Central memory CD8-positive, alpha-beta T cell (primary cell): ENCODE measurements at places on chromosomes 7 and 10.

DNA sequence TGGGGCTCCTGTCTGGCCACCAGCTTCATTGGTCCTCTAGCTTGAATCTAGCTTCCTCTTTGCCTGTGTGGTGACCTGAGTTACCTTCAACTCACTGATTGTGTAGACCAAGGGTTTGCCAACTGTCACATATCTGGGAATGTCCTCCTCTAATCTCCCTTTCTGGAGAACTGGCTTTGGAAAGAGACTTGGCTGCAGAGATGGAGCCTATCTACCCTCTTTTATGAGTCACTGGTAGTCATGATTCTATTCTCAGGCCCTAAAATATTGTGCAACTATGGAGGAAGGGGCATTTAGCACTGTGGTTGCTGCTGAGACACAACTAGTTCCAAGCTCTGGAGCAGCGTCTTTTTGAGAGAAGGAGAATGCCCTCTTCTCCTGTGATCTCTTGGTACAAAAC is 691.3 kb downstream of the KCNMA1 start:
- DNase-seq, result no peak

GRCh38 chr10:104084482-104085142 is 1.1 kb downstream of the COL17A1 start:
- DNase-seq, result no peak

DNA sequence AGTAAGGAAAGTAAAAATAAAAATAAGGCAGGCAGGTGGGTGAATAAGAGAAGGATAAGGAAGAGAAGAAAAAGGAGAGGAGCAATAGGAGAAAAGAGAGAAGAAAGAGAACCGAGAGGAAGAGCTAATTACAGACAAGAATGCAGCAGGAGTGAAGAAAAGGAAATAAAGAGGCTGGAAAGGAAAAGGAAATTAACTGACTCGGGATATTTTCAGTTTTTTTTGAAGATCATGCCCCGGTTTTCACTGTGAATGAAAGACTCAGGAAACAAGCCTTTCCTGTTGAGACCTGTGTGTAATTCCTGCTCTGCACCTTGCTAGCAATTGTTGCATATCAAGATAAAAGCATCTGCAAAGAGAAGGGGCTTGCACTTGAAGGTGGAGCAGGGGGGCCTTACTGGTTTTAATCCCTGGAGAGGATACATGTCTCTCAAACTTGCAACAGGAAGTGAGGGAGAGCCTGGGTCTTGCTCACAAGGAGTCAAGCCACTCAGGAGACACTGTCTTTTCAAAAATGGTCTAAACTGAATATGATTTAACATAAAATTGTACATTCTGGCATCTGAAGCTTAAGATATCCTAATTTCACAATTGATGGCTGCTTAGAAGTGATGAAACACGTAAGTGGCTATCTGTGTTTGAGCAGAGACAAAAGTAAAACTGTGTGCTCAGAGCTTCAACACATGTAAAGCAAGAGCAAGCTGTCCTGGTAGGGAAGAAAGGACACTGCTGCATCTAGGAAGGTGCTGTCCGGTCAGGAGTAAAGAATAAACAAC is 157.6 kb downstream of the FAM107B start:
- DNase-seq, result no peak

- no peak for DNase-seq
These were observed 33.5 kb upstream of the DLD start for GRCh38 chr7:107857541-107857912.

DNA sequence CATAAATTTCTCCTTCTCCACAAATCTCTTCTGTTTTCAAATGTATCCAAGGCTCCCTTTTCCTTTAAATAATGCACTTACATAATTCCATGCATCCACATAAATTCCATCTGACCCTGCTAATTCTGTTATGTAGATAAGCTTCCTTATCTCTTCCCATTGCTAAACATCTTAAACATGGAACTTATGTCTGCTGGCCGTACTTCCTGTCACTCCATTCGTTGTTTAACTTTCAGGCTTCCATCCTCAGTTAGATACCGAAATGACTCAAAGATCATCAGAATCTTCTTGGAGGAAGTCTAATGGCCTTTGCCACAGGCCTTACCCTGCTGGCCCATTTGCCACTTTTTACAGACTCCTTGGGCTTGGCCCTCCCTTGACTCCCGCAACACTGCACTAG is 330.9 kb downstream of the GFRA1 start:
- no peak for DNase-seq

DNA sequence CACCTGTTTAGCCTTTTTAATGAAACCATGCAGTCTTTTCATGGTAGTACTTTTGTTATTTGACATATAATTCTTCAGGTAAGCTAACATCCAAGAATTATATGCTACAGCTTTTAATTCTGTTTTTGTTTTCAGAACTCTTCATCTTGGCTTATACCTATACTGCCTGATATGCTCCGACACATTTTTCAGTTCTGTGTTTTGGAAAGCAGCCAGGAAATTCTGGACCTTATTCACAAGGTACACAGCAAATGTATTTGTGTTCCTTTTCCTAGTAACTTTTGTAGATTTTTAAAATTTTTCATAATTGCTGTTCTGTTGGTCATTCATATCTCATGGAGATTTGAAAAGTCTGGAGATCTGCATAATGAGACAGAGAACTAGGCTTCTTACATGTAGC is 56.7 kb downstream of the BTAF1 start:
- no peak for DNase-seq

DNA sequence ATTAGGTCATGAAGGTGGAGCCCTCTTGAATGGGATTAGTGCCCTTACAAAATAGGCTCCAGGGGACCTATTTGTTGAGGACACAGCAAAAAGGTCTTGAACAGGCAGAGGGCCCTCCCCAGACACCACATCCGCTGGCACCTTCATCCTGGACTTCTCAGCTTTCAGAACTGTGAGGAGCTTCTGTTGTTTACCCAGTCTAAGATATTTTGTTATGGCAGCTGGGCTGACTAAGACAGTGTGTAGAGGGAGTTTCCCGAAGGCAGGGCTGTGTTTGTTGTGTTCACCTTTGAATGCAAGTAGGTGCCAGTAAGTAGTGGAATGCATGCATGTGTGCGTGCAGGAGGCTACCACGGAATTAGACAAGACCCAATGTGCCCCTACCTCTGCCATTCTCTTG is 106.7 kb downstream of the PTPRE start:
- no peak for DNase-seq

DNA sequence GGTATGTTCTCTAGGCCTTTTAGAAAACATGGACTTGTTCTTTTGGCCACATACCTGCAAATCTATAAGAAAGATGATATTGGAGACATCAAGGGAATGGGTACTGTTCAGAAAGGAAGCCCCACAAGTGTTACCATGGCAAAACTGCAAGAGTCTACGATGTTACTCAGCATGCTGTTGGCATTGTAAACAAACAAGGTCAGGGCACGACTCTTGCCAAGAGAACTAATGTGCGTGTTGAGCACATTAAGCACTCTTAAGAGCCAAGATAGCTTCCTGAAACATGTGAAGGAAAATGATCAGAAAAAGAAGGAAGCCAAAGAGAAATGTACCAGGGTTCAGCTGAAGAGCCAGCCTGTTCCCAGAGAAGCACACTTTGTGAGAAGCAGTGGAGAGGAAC is 37.1 kb downstream of the SDK1 start:
- DNase-seq, result no peak

- DNase-seq, result peak; percentile 74
These were observed 14.7 kb downstream of the LZTS2 start for GRCh38 chr10:101014230-101014884.

DNA sequence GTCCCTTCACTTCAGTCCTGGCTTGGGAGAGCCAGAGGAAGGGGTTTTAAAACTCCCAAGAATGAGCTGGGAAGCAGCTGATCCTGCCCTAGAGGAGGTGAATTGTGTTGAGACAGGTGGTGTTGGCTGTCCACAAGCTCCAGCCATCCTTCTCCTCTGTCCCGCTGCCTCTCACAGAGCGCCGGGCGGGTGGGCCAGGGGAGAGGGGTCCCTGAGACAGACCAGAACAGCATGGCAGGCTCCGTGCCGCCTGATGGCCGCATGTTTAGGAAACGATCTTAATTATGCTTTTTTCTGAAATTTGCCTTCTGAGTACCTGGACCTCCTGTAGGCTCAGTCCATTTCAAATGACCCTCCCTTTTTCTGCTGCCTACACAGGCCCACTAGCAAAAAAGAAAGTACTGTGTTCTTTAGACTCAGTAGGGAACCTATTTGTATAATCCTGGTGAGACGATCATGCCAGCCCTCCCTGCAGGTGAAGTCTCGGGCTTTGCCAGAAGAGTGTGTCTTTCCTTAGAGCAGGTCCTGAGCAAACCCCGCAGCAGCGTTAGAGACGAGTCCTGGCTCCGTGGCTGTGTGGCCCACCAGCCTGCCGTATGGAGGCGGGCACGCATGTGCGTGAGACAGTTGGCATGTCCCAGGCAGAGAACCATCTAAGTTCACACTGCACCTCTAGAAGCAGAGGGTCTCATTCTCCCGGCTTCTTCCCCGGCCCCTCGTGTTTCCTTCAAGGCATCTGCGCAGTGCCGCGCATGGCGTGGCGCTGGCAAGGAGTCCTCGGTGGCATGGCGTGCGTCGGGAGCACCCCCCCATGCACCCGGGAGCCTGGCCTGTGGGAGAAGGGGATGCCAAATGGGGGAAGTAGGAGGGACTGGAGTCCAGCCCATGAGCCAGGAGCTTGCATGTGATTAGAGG is 26.3 kb upstream of the PWWP2B start:
- no peak for DNase-seq

DNA sequence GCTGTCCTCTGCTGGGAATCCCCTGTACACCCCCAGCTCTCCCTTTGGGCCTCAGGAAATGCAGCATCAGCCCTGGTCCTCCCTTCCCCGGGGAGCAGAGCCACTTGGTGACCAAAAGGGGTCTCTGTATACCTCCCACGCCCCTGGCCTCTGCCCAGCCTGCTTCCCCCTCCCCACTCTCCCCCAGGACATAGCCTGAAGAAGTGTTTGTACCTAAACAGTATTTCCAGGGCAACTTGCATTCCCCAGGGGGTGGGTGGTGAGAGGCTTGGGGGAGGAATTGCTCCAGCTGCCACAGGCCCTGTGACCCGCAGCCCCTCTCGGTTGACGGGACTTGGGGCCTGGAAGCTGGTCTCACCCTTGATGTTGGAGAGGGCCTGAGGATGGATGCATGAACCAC is 39.3 kb downstream of the TMEM270 start:
- no peak for DNase-seq
